ENCODE measurements at places on chromosomes 12 and 14.

DNA sequence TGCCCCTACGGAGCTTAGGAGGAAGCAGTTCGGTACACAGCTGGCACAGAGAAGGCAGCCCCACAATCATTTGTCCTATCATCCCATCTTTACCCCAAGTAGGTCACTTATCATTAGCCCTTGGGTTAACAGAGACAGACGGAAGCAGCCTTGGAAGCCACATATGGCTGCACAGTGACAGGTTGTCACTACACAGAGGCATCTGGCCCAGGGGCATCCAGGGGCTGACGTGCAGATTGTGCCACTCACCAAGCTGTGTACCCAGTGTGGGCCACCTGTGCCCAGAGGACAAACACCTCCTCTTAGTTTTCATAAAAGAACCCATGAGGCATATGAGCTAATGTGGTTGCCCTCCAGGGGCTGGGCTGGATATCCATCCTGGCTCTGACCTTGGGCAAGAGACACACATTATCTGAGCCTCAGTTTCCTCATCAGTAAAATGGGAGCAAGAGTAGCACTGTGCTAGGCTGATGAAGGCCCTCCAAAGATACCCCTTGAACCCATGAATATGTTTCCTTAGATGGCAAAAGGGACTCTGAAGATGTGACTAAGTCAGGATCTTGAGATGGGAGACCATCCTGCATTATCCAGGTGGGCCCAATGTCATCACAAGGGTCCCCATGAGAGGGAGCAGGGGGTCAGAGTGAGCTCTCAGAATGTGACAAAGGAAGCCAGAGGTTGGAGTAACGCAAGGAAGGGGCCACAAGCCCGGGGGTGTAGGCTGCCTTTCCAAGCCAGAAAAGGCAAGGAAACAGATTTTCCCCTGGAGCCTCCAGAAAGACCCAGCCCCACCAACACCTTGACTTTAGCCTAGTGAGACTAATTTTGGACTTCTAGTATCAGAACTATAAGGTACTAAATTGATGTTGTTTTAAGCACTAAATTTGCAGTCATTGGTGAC is 64.6 kb downstream of the C14orf132 start:
- DNase-seq: no peak

GRCh38 chr12:26088998-26089397 is 35.8 kb downstream of the BHLHE41 start:
- no peak for DNase-seq

DNA sequence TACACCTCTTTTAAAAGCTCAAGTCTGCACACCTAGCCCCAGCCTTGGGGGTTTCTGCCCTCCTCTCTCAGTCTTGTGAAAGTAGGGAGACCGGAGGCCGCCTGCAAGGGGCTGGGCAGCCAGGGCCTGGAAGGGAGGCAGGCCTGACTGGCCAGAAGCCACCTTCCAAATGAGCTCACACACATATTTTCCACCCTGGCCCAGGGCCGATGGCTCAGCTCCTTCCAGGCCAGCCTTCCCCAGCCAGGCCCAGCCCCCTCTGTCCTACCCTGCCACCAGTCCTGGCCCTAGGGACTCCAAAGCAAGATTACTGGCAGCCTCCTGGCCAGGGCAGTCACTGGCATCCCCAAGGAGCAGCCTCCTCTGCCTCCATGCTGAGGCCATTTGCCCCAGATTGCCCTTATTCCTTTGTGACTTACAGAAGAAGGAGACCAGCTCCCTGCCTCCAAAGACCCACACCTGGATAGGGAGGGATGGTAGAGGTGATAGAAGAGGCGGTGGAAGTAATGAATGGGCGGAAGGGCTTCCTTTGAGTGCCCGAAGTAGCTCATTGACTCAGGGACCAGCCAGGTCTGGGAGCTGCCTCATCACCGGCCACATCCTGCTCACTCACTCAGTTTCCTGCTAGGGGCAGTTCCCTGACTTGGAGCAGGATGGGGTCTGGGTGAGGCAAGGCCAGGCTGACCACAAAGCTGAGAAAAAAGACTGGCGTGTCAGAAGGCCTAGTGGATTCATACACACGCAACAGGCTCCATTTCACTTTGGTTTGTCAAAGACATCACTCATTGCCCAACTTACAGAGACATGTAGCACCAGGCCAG is 14.8 kb downstream of the MMP14 start:
- no peak for DNase-seq

- DNase-seq: no peak
These were observed 14.2 kb downstream of the HEBP1 start for GRCh38 chr12:12985817-12986408.

GRCh38 chr12:29640589-29641345 is 143.0 kb downstream of the TMTC1 start:
- no peak for DNase-seq

GRCh38 chr12:121810234-121810817 is 6.5 kb downstream of the SETD1B start:
- DNase-seq: no peak

DNA sequence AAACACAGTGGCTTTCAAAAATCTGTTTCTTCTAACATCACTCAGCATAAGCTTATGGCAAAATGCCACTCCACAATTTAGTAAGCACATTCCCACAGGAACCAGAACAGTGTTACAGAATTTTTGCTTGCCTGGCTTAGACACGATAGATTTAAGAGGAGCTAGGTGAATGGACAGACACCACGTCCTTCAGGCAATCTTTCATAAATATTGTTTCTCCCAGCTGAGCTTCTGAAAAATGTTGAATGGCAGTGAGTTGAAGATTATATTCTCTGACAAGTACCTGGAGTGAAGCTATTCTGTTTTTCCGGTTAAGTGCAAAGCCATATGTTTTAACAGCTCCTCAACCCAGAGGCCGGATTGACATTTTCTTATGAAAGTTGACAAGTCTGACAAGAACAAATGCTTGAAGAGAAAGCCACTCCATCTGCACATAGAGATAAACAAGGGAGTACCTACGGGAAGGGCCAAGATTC is 102.0 kb downstream of the FSCB start:
- DNase-seq: no peak

- DNase-seq: no peak
These were observed 47.5 kb downstream of the BEGAIN start for GRCh38 chr14:100539766-100540140.

DNA sequence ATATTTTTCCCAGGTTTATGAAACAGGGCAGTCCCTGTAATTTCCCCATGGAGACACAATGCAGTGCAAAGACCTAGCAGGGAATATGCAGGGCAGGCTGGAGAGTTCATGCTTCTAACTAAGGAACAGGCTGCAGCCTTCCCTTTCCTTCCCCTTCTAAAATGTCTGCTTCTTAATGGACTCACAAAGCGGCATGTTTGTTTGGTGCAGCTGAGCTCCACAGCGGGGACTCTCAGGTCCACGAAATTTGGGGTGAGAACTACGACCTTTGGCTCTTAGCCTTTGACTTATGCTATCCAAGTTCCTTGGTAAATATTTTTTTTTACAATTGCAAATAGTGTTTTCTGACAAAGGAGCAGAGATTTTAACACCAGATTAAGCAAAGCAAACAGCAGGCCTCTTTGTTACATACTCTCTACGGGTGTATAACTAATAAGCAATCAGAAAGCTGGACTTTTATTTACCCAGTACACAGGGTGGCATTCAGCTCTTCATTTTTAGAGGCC is 323.6 kb downstream of the ZFP36L1 start:
- DNase-seq: no peak

DNA sequence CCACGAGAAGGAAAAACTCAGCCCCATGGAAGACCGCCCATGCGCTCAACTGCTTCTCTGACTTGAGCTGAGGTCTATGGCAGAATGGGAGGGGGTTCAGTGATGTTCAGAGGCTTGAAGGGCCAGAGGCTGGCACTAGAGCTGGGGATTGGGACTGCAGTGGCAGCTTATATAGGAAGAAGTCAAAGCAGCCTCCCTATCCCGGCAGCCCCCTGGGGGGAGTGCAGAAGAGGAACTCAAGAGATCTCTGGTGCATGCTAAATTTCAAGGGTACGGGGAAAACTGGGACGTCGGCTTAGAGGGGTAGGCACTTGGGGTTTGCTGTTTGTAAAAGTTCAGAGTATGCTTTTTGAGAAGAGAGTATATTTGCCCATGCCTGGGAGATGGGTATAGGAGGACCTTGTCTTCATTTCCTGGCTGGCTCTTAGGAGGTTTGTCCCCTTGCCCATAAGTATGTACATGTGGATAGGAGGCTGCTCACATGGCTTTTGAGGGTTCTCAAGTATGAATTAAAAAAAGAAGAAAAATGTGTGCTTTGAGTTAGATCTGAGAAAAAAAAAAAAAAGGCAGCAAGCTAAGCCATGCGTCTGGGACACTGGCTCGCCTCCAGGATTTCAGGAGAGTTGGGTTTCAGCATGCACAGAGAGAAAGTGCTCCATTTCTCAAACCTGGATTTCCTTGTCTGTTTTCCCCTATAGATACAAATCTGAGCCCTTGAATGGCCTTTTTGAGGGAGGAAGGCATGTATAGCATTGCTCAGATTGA is 3.2 kb upstream of the MEG3 start:
- DNase-seq: no peak

DNA sequence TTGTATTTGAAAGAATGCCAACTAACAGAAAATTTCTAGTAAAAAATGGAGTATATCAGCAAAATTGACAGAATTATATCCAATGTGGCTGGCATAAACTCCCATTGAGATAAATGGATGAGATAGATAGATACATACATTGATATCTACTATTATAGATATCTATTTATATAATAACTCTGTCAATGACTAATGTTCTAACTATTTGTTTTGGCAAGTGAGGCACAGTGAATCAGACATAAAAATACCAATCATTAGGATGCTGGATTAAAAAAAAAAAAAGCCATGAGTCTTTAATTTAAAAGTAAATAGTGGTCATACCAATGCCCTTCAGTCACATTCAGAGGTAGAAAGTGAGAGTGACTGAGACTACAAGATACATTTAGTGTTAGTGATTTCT is 33.7 kb upstream of the GLIPR1 start:
- no peak for DNase-seq

GRCh38 chr14:61280526-61281185 is 482 bp downstream of the TMEM30B start:
- peak; percentile 72 for DNase-seq

DNA sequence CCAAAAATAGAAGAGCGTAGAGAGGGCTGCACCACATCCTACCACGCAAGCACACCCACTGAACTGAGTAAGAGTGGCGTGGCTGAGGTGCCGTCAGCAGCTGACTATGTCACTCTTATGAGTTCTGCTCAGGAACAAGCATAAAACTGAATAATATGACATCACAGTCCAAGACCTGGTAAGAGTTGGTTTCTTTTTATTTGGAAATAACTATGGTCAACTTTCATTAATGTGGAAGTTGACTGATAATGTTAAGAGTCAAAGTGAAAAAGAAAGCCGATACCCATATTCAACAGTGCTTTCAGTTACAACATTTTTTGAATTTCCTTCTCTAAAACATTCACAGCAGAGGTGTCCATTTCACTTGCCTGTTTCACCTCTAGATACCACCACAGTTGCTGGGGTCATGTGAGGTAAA is 44.6 kb downstream of the GNS start:
- DNase-seq: no peak

GRCh38 chr12:54204316-54204715 is 15.5 kb upstream of the SMUG1 start:
- no peak for DNase-seq

DNA sequence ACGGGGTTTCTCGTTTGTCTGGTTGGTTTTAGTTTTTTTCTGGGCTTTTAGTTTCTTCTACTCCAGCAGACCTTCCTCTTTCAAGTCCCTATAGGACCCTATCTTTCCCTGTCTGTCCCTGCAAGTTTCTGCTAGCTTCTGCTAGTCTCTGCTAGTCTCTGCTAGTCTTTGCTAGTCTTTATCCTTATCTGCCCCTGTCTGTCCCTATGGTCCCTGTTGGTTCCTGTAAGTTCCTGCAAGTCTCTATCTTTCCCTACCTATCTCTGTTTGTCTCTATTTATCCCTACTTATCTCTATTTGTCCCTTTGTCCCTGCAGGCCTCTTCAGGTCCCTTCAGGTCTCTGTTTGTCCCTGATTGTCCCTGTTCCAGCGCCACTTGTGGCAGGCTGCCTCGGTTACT is 81.5 kb upstream of the PLEKHG7 start:
- DNase-seq: no peak

Measured in stimulated activated CD4-positive, alpha-beta T cell treated with anti-CD3 and anti-CD28 coated beads, Interleukin-2, amount 100 ng/mL, for 4 hours (primary cell).